ENCODE measurements at places on chromosomes 4 and X.

GRCh38 chrX:138711399-138712347 is at the start of gene FGF13:
Gene FGF13, minus strand, starts transcription at chrX:138711717. Its CDS starts 714 bp downstream, at chrX:138711003.
- DNase-seq: no peak

DNA sequence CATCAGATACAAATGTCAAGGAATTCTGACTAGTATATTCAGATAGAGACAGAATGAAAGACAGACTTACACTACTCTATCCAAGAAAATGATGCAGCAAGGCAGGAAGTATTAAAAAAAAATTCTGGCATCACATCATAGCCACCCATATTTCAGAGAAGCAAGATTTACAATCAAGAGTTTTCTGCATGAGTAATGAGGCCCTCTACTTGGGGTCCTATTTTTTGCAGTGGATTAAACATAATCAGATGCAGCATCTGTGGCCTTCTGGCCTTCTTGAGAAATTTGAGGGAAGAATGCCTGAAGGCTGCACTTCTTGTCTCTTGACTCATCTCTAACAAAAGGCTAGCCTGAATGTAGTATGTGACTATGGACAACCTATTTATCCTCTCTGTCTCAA is 48.2 kb upstream of the SLIT2 start:
- DNase-seq: no peak

DNA sequence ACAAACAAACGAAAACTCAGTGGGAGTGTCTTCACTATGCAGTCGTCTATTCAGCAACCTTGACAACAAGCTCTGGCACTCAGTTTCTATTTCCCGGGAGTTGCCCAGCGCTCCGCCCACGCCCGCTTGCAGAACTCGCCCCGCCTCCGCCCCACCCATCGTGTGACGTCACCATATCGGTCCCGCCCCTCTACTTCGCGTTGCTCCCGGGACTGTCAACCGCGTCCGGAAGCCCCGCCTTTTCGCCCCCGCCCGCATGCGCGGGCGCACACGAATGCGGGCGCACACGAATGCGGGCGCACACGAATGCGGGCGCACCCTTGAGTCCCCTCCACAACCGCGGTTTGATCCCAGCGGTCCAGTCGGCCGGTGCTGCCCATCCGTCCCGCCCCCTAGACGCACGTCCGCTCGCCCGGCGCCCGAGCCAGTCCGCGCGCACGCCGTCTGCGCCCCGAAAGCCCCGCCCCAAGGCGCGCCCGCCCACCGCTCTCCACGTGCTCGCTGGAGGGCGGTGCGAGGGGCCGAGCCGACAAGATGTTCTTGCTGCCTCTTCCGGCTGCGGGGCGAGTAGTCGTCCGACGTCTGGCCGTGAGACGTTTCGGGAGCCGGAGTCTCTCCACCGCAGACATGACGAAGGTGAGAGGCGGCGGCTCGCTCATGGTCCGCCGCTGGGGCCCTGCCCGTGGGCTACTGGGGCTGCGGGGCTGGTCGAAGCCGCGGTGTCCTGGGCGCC is at the start of gene LAP3:
LAP3 (plus strand) TSS at position 267 of the 733 bp plus-strand sequence; CDS start at position 535, 268 bp downstream.
- peak; percentile 100 for DNase-seq

DNA sequence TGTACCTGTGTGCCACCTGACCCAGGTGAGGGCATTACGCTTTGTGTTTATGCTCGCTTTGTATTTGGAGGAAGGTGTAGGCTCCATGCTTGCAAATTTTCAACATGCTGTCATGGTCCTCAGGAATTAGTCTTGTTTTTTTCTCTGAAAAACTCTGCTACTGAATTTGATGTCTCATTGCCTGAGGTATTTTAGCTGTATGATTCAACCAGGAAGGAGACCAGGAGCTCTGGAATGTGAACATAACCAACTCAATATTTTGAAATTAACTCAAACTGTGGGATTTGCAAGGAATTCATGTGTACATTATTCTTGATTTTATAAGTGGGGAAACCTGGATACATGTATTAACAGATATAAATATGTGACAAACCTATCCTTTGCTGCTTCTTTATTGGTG is 134.1 kb downstream of the SLC4A4 start:
- no peak for DNase-seq

- no peak for DNase-seq
These were observed 119.5 kb downstream of the GLRA3 start for GRCh38 chr4:174709526-174709925.

DNA sequence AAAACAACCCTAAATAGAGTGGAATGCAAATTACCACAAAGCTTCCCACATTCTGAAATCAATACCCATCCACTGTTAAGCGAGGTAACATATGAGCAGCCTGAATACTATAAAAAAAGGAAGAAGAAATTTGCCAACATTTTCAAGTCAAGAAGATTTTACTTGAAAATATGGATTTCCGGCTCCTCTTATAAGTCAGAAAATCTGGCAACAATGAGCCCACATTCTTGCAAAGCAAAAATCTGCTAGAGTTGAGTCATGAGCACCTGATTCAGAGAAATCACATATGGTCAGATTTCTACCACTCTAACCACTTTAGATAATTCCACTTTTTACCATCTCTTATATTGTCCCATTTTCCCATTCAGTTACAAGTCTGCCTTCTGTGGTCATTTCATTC is 395.7 kb downstream of the DTHD1 start:
- no peak for DNase-seq

GRCh38 chrX:19902110-19902509 is 14.7 kb upstream of the SH3KBP1 start:
- no peak for DNase-seq

DNA sequence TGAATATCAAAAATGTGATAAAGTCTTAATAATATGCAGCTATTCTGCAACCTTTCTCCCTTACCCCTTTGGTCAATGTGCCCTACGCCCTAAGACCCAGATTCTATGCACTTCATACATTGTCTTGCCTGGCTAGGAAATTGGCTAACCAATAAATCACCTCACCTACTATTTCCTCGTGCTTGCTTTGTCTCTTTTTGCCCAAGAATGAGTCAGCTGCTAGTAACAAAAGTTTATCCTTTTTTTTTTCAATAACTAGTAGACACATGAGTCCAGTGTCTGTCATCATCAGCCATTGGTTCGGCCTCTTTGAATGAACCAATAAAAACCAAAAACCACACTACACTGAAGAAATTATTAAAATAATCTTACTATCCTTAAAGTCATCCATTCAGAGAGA is 387.1 kb downstream of the PPP3CA start:
- DNase-seq: no peak

GRCh38 chrX:283115-283845 is 2.1 kb downstream of the PLCXD1 start:
- peak; percentile 81 for DNase-seq

DNA sequence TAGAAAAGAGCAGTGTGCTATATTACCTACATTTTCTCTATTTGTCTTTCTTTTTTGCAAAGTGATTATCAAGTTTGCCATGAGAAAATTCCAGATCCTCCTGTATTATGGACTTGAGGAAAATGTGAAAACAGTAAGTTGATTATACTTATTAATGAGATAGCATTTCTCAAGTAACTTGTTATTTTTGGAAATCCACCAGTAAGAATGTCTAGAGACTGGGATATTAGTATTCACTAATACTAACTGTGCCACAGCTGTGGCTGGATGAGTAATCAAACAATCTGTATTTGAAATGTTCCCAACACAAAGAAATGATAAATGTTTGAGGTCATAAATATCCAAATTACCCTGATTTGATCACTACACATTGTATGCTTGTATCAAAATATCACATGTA is 147.0 kb upstream of the CTSO start:
- DNase-seq: no peak

DNA sequence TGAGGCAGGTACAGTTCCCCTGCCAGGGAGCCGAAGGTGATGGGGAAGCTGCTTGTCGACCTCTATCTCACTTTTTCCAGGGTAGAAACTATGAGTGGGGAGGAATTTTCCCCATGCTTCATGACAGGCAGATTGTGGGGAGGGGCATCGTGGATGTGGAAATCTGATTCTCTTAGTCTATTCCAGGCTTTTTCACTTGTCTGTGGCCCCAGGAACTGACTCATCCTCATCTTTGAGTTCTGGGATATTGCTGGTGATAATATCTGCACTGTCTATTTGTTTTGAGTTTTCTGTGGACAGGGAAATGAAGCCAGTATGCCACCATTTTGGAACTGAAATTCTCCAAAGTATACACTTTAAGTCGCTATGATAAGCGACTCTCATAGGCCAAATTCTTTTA is 7.6 kb upstream of the TLR2 start:
- DNase-seq: no peak

GRCh38 chr4:77043507-77044136 is 32.2 kb downstream of the CCNI start:
- no peak for DNase-seq

DNA sequence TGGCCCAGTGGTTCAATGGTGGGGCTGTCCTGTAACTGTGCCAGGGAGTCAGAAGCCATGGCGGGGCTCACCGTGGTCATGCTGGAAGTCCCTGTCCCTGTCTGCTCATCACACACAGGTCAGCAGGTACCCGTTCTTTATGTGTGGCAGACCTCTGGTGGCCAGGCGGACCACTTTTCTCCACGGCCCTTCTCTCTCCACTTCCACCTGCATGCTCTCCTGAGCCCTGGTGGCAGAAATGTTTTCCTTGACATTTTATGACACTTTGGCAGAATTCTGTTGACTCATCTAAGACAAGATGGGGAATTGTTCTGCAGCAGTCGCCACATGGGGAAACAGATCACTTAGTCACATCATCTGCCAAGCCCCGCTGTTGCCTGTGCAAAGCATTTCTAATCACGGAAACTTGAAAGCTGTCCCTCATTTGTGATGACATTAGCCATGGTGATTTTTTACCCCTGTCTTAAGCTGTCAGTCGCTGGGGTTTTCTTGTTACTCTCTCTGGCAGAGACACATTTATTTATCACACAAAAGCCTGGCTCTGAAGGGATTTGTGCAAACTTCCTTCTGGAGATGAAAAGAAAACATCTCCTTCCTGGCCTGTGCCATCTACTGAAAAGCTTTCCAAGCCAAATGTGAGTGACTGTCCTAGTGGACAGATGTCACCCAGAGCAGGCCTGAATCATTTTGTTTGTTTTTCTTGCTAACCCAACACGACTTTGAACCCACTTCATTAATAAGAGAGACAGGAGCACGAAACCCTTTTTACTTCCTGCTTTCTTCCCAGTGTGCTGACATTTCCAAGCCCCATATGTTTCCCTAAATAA is 38.8 kb upstream of the STIM2 start:
- DNase-seq: no peak

- no peak for DNase-seq
These were observed 37.7 kb downstream of the JADE1 start for GRCh38 chr4:128847082-128847724.

DNA sequence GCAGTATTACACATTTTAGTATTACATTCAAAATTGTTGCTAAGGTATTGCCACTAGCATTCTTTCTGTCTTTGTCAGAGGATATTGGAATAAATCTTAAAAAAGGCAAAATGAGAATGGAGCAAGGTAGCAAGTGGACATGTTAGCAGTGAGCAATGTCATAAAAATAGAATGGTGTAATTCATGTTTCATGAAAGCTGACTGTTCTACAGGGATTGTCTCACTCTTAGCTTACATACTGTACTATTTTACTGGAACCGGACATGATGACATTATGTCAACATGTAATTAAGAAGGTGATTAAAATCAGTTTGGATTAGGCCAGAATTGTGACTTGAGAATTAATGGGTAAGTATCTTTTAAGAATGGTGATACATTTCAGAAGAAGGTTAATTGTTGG is 1086.2 kb downstream of the STIM2 start:
- no peak for DNase-seq

DNA sequence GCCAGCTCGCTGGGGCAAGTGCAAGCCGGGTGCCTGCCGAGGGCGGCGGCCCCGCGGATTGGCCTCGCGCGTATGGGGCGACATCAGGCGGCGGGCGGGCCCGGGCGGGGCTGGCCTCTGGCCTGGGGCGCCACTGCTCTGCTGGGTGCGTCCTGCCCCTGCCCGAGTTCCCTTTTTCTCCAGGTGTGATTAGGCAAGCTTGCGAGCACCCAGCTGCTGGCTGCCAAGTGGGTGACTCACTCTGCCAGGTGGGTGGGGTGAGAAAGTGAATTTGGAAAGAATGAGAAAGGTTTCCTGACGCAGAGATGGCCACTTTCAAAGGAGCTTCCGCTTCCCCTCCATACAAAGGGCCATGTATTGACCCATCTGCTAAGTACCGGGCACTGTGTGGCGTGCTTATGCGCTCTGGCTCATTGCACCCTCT is 32.5 kb downstream of the FGFBP1 start:
- DNase-seq: no peak

DNA sequence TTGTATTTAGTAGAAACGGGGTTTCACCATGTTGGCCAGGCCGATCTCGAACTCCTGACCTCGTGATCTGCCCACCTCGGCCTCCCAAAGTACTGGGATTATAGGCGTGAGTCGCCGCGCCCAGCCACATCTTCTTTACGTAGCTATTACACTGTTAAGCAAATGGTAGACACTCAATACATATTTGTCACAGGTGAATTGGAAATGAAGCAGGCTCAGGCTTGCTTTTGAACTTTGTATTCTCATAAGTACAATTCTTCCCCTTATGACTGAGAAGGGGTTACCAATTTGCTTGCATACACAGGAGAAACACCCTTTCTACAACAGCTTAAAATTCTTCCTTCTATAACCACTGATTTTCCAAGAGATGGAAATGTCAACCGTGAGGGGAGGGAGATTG is 787 bp upstream of the SRPX2 start:
- no peak for DNase-seq

GRCh38 chr4:55475394-55476243 is 71.1 kb downstream of the CLOCK start:
- DNase-seq: no peak

DNA sequence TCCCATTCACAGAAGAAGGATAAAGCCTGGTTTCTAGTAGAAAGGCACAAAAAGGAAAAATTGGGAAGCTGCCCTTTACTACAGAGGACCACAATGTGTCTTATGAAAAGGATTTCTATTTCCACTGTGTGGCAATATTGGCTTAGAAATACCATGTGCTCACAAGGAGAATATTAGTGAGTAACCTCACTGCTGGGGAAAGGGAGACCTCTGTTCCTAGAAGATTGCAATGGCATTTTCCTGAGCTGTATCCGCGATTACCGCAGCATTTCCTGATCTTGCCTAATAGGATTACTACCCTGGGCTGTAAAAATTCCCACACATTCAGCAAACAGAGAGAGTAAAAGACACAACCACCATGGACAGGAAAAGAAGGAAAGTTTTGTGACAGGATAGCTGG is 308.8 kb upstream of the TECRL start:
- no peak for DNase-seq

- DNase-seq: no peak
These were observed 212.8 kb upstream of the GYPA start for GRCh38 chr4:144353292-144353691.

GRCh38 chrX:39818750-39819149 is 279.0 kb downstream of the BCOR start:
- no peak for DNase-seq

- no peak for DNase-seq
These were observed 44.4 kb downstream of the RAP1GDS1 start for GRCh38 chr4:98305576-98305975.

DNA sequence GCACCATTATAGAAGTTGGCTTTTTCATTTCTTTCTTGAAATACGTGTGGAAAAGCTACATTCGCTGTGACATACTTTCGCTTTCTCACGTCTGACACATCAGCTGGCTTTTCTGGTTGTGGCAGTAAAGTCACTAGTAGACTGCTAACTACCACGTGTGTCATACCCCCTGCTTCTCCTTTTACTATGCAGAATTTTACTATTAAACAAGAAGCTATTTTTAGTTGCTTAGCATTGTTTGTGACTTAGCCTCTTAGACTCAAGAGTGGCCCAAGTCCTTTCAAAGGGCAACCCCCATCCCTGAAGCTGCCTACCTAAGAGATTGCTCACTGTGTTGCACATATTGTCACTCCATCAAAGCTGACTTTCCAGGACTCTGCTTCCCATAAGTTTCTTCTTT is 2.1 kb upstream of the IL2 start:
- DNase-seq: no peak
